ENCODE measurements at places on chromosomes 4 and X.

DNA sequence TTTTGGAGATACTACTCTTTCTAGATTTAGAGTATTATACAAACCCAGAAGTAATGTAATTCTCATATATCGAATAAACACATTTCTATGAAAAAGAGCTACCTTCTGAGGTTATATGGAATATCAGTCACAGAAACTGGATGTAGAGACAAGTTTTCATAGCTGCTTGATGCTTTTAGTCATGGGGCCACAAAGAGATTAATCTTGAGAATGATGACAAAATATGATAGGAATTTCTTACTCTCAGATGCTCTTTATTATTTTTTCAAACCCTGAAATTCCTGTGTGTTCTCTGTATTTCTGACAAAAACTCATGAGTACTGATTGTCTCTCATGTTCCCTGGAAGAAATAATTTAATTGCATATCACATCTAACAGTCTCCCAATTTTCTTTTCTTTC, 662.5 kb downstream of the RAPGEF2 start:
- no peak for DNase-seq

GRCh38 chr4:83370640-83370906, 35.9 kb upstream of the HPSE start:
- DNase-seq: no peak

DNA sequence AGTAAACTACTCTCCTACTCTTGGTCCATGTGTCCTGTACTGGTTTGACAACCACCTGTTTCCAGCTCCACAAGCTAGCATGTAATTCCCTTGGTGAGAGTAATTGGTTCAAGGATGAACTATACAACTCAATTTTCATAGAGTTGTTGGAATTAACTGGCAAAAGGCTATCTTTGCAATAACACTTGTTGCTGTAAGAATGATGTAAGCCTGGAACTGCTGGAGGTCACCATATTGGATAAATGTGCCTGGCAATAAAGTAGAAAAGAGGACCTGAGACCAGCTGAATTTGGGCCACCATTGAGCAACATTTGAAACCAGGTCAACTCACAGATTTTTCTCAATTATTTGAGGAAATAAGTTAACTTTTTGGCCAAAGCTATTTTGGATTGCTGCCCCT, 175.5 kb downstream of the CAMK2D start:
- no peak for DNase-seq

- no peak for DNase-seq
Observed at GRCh38 chr4:95018785-95019184, 261.0 kb downstream of the BMPR1B start.

GRCh38 chr4:11623726-11624037, 195.0 kb upstream of the HS3ST1 start:
- no peak for DNase-seq

- no peak for DNase-seq
Observed at GRCh38 chrX:112672788-112673560, 6.8 kb downstream of the LHFPL1 start.

- DNase-seq: no peak
Observed at GRCh38 chrX:41317477-41318208, 16.3 kb upstream of the DDX3X start.
